ENCODE measurements at places on chromosomes 3 and 15.

GRCh38 chr3:13348661-13349396 lies 71.3 kb downstream of the NUP210 start:
- no peak for DNase-seq

DNA sequence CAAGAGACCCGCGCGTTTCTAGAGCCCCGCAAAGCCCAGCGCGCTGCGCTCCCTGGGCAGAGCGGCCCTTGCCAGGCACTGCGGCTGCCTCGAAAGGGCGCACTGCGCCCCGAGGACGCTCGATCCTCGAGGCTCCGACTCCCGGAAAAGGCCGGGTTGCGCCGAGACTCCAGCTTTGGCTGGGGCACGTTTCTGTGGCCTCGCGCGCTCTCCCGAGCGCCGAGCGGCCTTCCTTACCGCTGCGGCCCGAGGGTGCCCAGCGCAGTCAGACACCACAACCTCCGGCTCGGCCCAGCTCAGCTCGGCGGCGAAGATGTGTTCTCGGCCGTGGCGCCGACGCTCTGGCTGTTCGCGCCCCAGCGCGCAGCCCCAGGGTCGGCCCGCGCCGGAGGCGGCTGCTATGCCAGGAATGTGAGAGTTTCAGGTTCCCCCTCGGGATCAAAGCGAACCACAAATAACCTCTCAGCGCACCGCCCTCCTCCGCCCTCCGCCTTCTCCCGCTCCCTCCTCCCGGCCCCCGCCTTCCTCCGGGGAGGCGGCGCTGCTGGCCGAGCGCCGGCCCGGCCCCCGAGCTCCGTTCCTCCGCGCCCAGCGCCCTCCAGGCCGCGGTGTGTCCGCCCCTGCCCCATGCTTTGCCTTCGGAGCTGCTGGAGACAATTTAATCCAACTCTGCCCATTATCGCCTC lies at the start of gene AMOTL2:
TSS of gene AMOTL2 (minus strand) at position 343 of the 686 bp plus-strand sequence. CDS start 3,014 bp downstream, outside the sequence.
- DNase-seq: no peak

DNA sequence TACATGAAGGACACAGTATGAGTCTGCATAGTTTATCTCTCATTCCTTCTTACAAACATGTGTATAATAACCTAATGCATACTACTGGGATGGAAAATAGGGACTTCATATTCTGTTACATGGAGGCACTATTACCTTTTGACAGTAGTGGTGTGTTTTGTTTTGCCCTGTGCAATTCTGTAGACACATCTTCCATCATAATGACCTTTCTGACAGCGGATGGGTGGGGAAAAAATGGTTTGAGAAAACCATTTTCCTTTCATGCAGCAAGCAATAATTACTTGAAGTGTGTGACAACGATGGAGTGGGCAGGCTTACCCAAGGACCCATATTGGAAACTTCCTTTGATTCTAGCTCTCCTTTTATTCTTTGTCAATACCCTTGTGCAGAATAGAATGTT lies 153.6 kb upstream of the ONECUT1 start:
- no peak for DNase-seq

DNA sequence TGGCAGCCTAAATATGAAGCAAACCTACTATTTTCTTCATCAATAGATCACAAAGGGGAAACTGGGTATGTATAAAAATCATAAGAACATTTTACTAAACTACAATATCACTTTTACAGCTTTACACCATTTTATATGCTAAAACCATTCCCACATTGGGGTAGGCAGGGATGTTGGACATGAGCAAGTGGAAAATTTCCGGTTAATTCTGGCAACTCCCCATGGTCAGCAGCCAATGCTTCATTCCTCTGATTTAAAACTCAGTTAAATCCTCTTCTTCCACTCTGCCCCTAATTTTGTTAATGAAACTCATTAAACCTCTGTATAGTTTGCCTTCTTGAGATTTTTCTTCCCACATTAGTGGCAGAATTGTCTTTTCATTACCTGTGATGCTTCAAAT lies 552.5 kb upstream of the NECTIN3 start:
- no peak for DNase-seq

- DNase-seq: no peak
These were observed 5.8 kb downstream of the PRKCD start for GRCh38 chr3:53166781-53167291.

DNA sequence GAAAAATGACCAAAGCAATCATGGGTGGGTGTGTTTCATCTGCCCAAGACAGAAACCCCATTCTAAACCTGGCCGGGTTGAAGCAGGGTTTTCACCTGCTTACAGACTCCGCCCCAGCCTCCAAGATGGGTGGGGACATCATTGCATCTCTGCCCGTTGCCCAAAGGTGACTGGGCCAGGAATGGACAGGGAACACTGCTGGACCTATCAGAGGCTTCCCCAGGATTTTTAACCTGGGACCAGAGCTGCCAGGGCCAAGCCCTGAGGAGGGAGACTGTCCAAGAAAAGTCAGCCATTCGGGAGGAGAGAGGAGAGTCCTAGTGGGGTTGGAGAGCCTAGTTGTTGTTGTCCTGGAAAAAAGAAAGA lies 109.7 kb upstream of the ALDH1A3 start:
- DNase-seq: no peak

DNA sequence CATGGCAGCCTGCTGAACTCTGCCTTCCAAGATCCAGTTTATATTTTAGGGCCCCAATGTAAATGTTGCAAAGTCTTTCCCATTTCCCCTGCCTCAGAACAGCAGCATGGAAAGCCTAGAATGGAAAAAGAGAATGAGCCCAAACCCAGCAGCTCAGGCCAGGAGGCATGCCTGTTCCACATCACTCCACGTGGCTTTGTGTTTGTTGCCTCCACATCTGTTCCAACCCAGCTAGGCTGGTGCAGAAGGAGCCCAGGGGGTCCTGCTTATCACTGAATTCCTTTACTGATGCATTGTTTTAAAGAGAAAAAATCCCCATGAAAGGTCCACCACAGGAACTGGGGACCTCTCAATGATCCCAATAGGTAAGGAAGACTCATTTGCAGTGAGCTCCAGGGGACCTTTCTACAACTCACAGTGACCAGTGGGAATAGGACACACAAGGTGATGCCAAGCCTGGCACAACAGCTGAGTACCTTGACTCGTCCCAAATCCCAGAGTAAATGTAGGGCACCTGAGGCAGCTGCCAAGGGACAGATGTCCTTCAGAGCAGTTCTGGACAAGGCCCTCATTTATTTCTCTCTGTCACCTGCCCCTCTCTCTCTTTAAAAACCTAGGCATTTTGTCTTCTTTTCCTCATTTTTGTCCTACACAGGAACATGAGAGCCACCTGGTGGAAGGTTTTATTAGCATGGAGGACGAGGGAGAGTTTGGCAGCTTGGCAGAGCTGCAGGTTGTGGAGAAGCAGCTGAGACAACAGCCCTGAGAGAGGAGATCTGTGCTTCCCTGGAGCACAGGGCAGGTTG lies 41.7 kb upstream of the ADAMTS17 start:
- DNase-seq: no peak

DNA sequence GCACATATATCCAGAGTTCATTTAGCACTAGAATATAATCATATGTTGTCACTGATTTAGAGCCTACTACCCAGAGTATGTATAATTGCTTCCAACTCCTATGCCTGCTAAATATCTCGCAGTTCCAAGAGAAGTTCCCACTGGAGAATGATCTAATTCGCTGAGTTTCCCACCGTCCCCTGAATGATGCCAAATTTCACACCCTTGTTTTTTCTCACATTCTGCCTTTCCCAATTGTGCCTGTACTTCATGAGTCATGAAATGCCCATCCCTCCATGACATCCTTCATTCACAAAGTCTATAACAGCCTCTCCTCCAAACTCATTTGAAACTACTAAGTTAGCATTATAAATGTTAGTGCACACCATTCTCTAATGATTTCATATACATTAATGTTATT lies 177.2 kb downstream of the CBLB start:
- no peak for DNase-seq

DNA sequence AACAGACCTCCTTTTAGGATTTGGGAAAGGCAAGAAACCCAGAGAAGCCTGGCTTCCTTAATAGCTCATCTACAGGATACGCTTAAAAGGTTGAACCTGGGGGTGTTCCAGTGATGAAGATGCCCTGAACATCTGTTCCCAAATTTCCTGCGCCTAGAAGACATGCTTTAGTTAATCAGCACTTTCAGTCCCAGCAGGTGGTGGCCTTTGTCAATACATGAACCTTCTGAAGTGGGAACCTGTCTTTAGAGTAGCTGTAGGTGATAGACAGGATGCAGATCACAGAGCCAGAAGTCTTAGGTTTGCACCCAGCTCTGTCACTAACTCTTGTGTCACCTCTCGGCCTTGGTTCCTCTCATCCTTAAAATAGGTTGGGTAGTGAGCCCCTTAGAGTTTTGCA lies 149.7 kb upstream of the SYNPR start:
- no peak for DNase-seq

DNA sequence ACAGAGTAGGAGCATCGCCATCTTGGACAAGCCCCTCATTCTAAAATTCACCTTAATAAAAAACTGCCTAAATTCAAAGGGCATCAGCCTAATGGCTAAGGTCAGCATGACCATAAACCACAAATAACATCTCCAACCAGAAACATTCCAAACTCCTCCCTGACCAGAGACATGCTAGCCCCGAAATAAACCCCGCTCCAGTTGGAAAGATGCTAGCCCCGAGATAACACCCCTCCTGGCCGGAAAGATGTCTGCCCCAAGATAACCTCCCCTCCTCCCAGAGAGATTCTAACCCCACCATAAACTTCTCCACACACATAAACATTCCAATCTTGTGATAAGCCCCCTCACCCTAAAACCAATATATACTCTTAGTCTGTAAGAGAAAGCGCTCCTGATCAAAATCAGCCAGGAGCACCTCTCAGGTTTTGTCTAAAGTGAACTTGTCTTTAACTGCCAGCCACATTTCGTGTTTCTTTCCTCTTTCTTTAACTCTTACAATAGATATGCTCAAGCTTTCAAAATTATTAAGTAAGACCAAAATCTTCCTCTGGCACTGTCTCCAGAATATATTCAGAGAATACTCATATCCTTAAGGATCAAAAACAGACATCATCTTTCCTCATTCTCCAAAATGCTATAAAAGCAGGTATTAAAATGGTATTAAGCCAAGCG lies 104.1 kb downstream of the GSK3B start:
- no peak for DNase-seq

- DNase-seq: no peak
These were observed 40.0 kb upstream of the SCAANT1 start for GRCh38 chr3:63952248-63952594.

DNA sequence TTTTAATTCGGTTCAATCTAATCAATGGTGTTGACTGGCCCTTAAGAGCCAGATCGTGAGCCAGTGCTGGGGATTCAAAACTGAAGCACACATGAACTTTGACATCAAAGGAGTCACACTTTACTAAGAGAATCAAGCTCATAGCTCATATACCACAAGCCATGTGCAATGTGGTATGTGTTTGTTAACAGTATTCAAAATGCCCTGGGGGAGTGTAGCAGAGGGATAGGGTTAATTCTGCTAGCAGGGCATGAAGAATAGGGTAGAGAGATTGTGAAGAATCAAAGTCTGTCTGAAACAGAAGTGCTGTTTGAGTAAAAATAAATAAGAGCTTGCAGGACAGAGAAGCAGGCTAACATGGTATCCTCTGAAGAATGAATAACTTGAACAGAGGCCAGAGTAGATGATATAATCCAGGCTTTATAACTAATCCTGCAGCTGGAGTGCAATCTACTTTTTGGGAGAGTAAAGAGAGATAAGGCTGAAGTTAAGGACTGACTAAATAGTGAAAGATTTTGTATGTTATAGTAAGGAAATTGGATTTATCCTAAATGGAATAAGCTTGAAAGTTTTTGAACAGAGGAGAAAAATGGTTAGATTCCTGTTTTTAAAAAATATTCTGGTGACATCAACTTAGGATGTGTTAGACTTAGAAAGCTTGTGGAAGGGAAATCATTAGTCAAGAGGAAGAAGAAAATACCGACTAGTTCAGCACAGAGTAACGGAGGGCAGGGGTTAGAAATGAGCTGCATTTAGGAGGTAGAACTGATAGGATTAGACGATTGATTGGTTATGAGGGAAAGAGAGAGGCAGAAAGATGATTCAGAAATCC lies 292.0 kb downstream of the NFKBIZ start:
- no peak for DNase-seq

DNA sequence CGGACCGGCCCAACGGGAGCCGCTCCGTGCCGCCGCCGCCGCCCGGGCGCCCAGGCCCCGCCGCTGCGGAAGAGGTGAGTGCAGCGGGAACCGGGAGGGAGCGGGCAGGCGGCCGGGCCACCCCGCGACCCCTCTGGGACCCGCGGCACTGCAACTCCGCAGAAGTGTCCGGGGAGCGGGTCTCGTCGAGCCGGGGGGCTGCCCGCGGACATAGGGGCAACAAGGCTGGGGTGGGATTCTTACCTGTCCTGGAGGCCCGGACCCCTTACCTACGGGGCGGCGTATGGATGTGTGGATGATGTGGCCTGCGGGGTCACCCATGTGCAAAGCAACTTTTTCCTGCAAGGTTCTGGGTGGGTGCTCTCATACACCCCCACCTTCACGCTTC lies 361 bp downstream of the SEMA3F start:
- DNase-seq: no peak

- no peak for DNase-seq
These were observed 22.7 kb upstream of the KNG1 start for GRCh38 chr3:186694288-186695032.

DNA sequence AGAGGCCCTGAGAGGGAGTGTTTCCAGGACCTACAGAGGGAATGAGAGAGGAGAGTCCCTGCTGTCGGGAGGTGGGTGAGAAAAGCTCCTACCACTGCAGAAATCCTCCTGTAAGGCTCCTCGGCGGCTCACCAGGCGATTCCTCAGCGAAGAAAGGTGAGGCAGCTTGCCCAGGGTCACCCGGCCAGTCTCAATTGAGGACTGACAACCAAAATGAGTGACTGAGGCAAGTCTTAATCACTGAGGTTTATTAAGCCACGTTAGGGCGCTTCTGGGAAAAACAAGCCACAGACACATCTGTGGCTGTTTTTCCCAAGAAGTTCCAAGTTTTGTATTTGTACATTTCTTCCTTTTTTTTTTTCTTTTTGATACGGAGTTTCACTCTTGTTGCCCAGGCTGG lies 48.5 kb downstream of the ZDHHC19 start:
- DNase-seq: no peak

GRCh38 chr3:38843898-38844297 lies 27.9 kb upstream of the SCN10A start:
- no peak for DNase-seq

- DNase-seq: no peak
These were observed 7.4 kb upstream of the FGF7 start for GRCh38 chr15:49415638-49416037.

GRCh38 chr3:168124291-168124690 lies 28.6 kb upstream of the GOLIM4 start:
- no peak for DNase-seq

- no peak for DNase-seq
These were observed 105.8 kb upstream of the ARL6 start for GRCh38 chr3:97658668-97659285.

GRCh38 chr15:36826948-36827347 lies 247.5 kb downstream of the CDIN1 start:
- no peak for DNase-seq

DNA sequence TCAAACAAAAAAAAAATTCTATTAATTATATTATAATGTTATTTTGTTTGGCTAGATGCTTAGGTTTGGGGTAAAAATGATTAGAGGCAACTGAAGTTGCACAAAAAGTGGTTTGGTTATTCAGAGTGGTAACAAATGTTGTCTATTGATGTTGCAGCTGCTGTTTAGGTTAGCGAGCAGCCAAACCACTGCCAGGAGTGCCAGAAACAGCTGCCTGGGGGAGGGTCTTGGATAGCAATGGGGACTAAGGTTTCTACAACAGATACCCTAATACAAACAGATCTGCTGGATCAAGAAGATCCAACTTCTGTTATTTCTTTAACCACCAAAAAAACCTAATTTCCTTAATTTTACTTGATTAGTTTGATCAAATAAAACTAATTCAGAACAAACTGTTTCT lies 26.6 kb downstream of the BTLA start:
- DNase-seq: no peak

GRCh38 chr15:25770618-25771337 lies 92.3 kb downstream of the ATP10A start:
- no peak for DNase-seq

Data from stimulated activated CD8-positive, alpha-beta memory T cell treated with anti-CD3 and anti-CD28 coated beads, Interleukin-7, amount 100 ng/mL, for 1 hour (primary cell).